Activated T-cell treated with anti-CD3 and anti-CD28 coated beads, Interleukin-2, amount 50 U/mL, for 72 hours (primary cell): ENCODE measurements at places on chromosomes 13 and 19. TPM values are rescaled to one million over a fixed set of nuclear protein-coding genes. Genes with fewer than 3 reads are reported as not detected.
A peak's percentile ranks its signal among the peaks of the same experiment; 100 is the strongest.

DNA sequence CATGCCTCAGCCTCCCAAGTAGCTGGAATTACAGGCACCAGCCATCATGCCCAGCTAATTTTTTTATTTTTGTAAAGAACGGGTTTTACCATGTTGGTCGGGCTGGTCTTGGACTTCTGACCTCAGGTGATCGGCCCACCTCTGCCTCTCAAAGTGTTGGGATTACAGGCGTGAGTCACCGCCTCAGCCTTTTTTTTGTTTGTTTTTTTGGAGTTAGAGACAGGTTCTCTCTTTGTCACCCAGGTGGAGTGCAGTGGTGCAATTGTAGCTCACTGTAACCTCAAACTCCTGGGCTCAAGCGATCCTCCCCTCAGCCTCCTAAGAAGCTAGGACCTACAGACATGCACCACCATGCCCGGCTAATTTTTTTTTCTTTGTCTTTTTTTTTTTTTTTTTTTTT is 15.6 kb upstream of the NOTCH3 start:
- H3K27me3 ChIP-seq = peaks cover under 1% of the 10 kb centered on the region
- no peaks in the 10 kb centered on the region for H3K4me1 ChIP-seq
- no peak overlapping the region for H3K27ac ChIP-seq
- H3K36me3 ChIP-seq = no peaks in the 10 kb centered on the region
- no peak for DNase-seq

DNA sequence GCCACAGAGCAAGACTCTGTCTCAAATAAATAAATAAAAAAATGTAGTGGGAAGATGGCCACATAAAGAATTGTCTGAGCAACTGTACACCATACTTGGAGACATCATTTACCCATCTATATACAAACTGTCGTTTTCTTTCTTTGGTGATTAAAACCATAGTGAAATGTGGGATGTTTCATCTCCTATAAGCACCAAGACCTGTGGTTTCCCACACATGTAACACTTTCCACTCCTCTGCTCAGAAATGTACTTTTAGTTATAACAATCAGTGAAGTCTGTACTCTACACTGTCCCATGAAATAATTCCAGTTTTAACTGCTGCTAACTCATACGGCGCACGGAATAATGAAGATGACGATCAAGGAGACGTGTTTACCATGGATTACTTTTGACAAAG is 18.3 kb downstream of the PDCD5 start:
- H3K36me3 ChIP-seq = peaks cover 7% of the 10 kb centered on the region
- no peak for DNase-seq
- H3K27ac ChIP-seq = peak overlapping the region; percentile 64
- no peaks in the 10 kb centered on the region for H3K27me3 ChIP-seq
- H3K4me3 ChIP-seq = no peak overlapping the region

DNA sequence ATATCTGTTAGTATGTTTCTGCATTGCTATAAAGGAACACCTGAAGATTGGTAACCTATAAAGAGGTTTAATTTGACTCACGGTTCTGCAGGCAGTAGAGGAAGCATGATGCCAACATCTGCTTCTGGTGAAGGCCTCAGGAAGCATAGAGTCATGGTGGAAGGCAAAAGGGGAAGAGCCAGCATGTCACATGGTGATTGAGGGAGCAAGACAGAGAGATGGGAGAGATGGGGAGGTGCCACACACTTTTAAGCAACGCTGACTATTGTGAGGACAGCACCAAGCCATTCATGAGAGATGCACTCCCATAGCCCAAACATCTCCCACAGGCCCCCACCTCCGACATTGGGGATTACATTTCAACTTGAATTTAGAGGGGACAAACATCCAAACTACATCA is 32.8 kb downstream of the COG6 start:
- no peaks in the 10 kb centered on the region for H3K27me3 ChIP-seq
- H3K36me3 ChIP-seq = peaks cover 4% of the 10 kb centered on the region
- peak overlapping the region; percentile 23 for H3K4me3 ChIP-seq
- H3K4me1 ChIP-seq = peaks cover 15% of the 10 kb centered on the region
- peak overlapping the region; percentile 38 for H3K27ac ChIP-seq

GRCh38 chr19:5001615-5002014 is 32.7 kb downstream of the KDM4B start:
- peaks cover 6% of the 10 kb centered on the region for H3K4me1 ChIP-seq
- DNase-seq = peak; percentile 33
- H3K27ac ChIP-seq = no peak overlapping the region
- no peaks in the 10 kb centered on the region for H3K27me3 ChIP-seq
- no peaks in the 10 kb centered on the region for H3K36me3 ChIP-seq

DNA sequence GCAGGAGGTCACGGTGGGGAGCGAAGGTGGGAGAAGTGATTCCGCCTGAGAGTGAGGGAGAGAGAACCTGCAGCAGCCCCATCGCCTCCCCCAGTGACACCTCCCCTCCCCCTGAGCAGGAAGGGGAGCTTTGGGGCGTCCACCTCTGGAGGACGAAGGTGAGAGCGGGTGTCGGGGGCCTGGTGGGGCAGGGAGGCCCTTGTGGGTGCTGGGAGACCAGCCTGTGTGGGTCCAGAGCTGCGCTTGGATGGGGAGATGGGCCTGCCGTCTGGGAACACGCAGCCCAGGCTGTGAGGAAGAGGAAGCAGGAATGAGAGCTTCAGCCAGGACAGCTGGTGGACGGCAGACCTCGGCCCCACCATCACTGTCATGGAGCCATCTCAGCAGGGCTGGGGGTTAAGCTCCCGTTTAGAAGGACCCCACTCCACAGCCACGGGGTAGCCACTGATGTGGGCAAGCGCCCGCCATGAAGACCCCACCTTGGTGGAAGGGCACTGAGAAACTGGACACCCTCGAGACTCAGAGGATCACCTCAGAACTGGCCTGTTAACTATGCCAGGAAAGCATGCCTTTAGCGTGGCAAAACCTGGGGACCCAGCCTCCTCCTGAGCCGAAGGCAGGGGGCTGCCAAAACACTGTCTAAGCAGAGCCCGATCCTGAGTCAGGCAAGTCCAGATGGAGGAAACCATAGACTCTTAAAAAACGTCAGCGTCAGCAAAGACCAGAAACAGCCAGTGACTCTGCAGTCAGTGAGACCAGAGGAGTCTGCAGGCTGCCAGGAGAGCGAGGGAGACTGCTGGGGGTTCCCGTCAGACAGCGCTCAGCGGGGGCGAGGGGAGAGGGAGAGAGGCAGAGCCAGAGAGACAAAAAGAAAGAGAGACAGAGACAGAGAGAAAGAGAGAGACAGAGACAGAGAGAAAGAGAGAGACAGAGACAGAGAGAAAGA is 6.4 kb upstream of the PROZ start:
- peaks cover 14% of the 10 kb centered on the region for H3K36me3 ChIP-seq
- H3K4me1 ChIP-seq = peaks cover 11% of the 10 kb centered on the region
- H3K4me3 ChIP-seq = peak overlapping the region; percentile 84
- no peak overlapping the region for H3K27ac ChIP-seq
- peaks cover 10% of the 10 kb centered on the region for H3K27me3 ChIP-seq

GRCh38 chr13:105471673-105472072 is 1063.8 kb downstream of the EFNB2 start:
- no peak overlapping the region for H3K4me3 ChIP-seq
- no peak for DNase-seq
- no peaks in the 10 kb centered on the region for H3K4me1 ChIP-seq
- H3K36me3 ChIP-seq = no peaks in the 10 kb centered on the region
- no peak overlapping the region for H3K27ac ChIP-seq

GRCh38 chr19:17866964-17867486 is 4.7 kb upstream of the SLC5A5 start:
- no peak overlapping the region for H3K27ac ChIP-seq
- no peaks in the 10 kb centered on the region for H3K27me3 ChIP-seq
- peaks cover 13% of the 10 kb centered on the region for H3K36me3 ChIP-seq
- peaks cover 18% of the 10 kb centered on the region for H3K4me1 ChIP-seq
- no peak for DNase-seq

DNA sequence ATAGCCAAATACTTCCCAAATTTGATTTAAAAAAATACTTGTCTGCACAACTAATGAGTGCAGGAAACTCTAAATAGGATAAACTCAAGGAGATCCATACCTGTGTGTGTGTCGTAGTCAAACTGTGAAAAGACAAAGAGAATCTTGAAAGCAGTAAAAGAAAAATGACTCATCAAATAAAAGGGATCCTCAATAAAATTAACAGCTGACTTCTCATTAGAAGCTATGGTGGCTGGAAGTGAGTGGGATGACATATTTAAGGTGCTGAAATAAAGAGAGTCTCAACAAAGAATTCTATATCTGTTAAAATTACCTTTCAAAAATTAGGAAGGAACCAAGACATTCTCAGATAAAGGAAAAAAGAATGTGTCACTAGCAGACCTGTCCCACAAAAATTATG is 13.7 kb downstream of the RNASEH2B start:
- H3K4me1 ChIP-seq = peaks cover 20% of the 10 kb centered on the region
- no peak overlapping the region for H3K4me3 ChIP-seq
- H3K36me3 ChIP-seq = peaks cover 38% of the 10 kb centered on the region
- no peak overlapping the region for H3K27ac ChIP-seq

GRCh38 chr13:79018166-79018565 is 359.2 kb upstream of the OBI1 start:
- peaks cover 18% of the 10 kb centered on the region for H3K27me3 ChIP-seq
- no peak for DNase-seq
- H3K36me3 ChIP-seq = no peaks in the 10 kb centered on the region
- H3K4me3 ChIP-seq = no peak overlapping the region
- no peaks in the 10 kb centered on the region for H3K4me1 ChIP-seq

GRCh38 chr13:22812793-22813192 is 368.0 kb upstream of the SGCG start:
- no peaks in the 10 kb centered on the region for H3K27me3 ChIP-seq
- no peak overlapping the region for H3K27ac ChIP-seq
- DNase-seq = no peak
- no peak overlapping the region for H3K4me3 ChIP-seq
- no peaks in the 10 kb centered on the region for H3K4me1 ChIP-seq

GRCh38 chr19:38152461-38153379 is 71.3 kb downstream of the DPF1 start:
- H3K27ac ChIP-seq = no peak overlapping the region
- no peak for DNase-seq
- H3K36me3 ChIP-seq = no peaks in the 10 kb centered on the region
- H3K27me3 ChIP-seq = no peaks in the 10 kb centered on the region
- no peak overlapping the region for H3K4me3 ChIP-seq
- no peaks in the 10 kb centered on the region for H3K4me1 ChIP-seq

DNA sequence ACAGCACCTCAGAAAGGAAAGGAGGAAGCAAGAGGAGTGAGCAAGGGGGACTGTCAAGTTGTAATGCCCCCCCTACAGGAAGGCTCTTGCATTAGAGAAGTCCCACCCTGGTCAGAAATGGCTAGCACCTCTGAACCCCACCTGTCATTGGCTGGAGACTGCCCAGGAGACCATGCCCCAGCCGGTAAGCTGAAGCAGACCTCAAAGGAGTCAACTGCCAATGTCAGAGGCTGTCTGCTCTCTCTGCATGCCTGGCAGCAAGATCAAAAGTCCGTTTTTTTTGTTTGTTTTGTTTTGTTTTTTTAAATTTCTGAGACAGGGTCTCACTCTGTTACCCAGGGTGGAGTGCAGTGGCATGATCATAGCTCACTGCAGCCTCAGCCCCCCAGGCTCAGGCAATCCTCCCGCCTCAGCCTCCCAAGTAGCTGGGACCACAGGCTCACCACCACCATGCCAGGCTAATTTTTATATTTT is 8.1 kb upstream of the BCL3 start:
- no peak overlapping the region for H3K27ac ChIP-seq
- peaks cover 49% of the 10 kb centered on the region for H3K4me1 ChIP-seq
- DNase-seq = no peak
- no peaks in the 10 kb centered on the region for H3K36me3 ChIP-seq
- no peak overlapping the region for H3K4me3 ChIP-seq

DNA sequence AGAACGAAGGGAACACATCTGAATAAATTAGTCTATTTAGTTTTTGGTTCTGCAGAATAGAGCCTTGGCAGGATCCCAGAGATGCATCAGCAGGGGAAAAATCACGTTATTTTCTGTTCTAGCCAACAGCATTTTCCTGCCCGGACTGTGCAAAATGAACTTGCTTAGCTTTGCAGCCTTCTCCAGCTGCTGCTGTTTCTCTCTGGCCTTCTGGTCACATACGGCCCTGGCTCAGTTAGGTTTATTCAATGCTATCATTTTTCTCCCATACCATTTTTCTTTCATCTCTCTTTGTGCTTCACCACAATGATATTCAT is 110.4 kb upstream of the KL start:
- H3K4me1 ChIP-seq = peaks cover 27% of the 10 kb centered on the region
- H3K36me3 ChIP-seq = no peaks in the 10 kb centered on the region
- H3K4me3 ChIP-seq = peak overlapping the region; percentile 21
- H3K27me3 ChIP-seq = no peaks in the 10 kb centered on the region

DNA sequence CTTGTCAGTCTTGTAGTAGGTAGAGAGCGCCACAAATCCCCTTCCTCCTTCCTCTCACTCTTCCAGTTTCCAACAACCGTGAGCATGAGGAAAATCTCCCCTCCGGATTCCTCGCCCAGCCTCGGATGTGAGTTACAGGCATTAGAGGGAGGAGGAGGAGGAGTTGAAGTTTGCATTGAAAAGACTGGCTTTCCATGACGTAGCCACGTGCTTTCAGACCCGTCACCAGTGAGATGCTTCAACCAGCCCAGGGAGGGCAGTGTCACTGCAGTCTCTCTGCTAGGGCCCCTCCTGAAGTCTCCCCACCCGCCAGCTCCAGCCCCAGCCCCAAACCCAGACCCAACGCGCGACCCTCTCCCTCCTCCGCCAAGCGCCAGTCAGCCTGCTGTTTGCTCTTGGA is 442 bp upstream of the FGF14 start:
- H3K36me3 ChIP-seq = no peaks in the 10 kb centered on the region
- H3K27me3 ChIP-seq = peaks cover 70% of the 10 kb centered on the region
- no peak overlapping the region for H3K27ac ChIP-seq
- peaks cover 29% of the 10 kb centered on the region for H3K4me1 ChIP-seq
- peak overlapping the region; percentile 92 for H3K4me3 ChIP-seq

Gene KIRREL2
- 3.0 TPM for total RNA-seq

Gene FLT1
- 43.8 TPM for total RNA-seq

Gene TSPAN16
- not detected for total RNA-seq

Gene CTXN1
- total RNA-seq = 0.50 TPM

Gene DNAJC3
- 22.3 TPM for total RNA-seq

Gene ZNF14
- total RNA-seq = 12.1 TPM

Gene SIAH3
- total RNA-seq = 0.25 TPM

Gene ZNF460
- total RNA-seq = 114 TPM

Gene SMIM17
- 0.35 TPM for total RNA-seq

Gene DPF1
- 0.65 TPM for total RNA-seq

Gene ATP4B
- not detected for total RNA-seq
